ENCODE measurements at places on chromosomes 3 and 15. TPM values are rescaled to one million over a fixed set of nuclear protein-coding genes. Genes with fewer than 3 reads are reported as not detected.

Gene PLSCR2
- 0.13 TPM for total RNA-seq

Gene GPR87
- under 0.01 TPM for total RNA-seq

Gene SYNPR
- total RNA-seq: not detected

Gene CPNE9
- not detected for total RNA-seq

Gene NOX5
- total RNA-seq: not detected

Gene HIGD2B
- not detected for total RNA-seq

Gene DPPA4
- total RNA-seq: not detected

Gene SLCO3A1
- total RNA-seq: 1.8 TPM

Gene GOLGA8M
- 0.26 TPM for total RNA-seq

Gene PLCB2
- not detected for total RNA-seq

Gene HHLA2
- not detected for total RNA-seq

Gene CPLX3
- total RNA-seq: not detected
